KG1 (cell line): ENCODE measurements at places on chromosomes 3 and 15.

GRCh38 chr15:61906961-61907752 lies 153.1 kb downstream of the VPS13C start:
- DNase-seq, result no peak

- DNase-seq, result no peak
Observed at GRCh38 chr3:52193065-52193464, 4.9 kb upstream of the ALAS1 start.

- no peak for DNase-seq
Observed at GRCh38 chr3:134326760-134327593, 47.3 kb downstream of the AMOTL2 start.

GRCh38 chr3:17300441-17300840 lies 415.7 kb downstream of the PLCL2 start:
- no peak for DNase-seq

DNA sequence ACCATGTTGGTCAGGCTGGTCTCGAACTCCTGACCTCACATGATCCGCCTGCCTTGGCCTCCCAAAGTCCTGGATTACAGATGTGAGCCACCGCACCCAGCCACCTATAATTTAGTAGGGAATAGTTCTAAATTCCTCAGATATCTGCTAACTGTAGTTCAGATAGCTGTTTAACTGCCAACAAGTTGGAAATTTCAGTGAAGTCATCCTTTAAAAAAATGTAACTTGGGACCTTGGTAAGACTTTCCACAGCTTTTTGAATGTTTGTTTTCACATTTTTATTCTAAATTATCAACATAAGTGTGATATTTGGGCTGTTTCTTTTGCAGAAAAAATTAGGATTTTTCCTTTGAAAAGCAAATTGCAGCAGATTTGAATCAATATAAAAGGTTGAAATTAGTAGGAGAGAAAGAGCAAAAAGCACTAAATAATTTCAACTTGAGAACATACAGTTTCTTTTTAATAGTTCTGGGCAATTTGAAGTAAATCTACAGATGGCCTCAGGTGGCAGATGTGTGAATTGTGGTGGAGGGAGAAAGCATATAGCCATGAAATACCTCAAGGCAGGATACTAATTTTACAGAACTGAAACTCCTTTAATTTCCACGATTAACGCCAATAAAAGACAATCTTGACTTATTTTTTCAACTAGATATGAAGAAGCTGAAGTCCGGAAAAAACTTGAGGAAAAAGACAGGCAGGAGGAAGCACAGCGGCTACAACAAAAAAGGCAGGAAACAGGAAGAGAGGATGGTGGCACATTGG lies 34.3 kb downstream of the USP8 start:
- no peak for DNase-seq

- DNase-seq, result no peak
Observed at GRCh38 chr3:133578548-133579191, 5.2 kb downstream of the CDV3 start.

GRCh38 chr15:94026458-94027304 lies 204.7 kb upstream of the MCTP2 start:
- DNase-seq, result no peak

- DNase-seq, result no peak
Observed at GRCh38 chr3:116947148-116947547, 237.6 kb downstream of the TUSC7 start.

GRCh38 chr3:186406669-186407635 lies 44.9 kb upstream of the DGKG start:
- DNase-seq, result no peak

- no peak for DNase-seq
Observed at GRCh38 chr15:55035749-55036148, 161.0 kb downstream of the RSL24D1 start.

DNA sequence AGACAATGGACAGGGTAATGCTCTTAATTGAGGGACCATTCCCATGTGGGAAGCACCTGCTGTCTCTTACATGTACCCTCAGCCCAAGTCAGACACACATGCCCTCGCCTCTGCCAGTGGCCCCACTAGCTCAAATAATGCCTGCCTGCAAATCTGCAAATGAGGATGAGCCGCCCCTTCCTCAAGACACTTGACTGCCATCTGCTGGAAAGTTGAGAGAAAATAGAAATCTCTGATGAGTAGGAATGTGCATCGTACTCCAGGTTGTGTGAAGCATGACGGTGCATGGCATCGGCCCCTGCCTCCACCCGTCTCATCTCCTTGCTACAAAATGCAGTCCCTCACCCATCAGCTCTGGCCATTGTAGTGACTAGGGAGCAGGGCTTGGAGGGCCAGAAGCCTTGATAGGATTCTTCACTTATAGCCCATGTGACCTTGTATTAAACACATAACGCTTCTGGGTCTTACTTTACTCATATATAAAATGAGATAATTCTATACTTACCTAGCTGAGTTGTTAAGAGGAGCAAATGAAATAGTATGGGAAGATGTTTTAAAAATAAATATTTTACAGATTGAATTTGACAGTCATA lies 6.3 kb upstream of the SCN5A start:
- no peak for DNase-seq

GRCh38 chr3:71902258-71903111 lies 117.5 kb upstream of the PROK2 start:
- no peak for DNase-seq

- no peak for DNase-seq
Observed at GRCh38 chr15:31268911-31269784, 57.5 kb upstream of the KLF13 start.

DNA sequence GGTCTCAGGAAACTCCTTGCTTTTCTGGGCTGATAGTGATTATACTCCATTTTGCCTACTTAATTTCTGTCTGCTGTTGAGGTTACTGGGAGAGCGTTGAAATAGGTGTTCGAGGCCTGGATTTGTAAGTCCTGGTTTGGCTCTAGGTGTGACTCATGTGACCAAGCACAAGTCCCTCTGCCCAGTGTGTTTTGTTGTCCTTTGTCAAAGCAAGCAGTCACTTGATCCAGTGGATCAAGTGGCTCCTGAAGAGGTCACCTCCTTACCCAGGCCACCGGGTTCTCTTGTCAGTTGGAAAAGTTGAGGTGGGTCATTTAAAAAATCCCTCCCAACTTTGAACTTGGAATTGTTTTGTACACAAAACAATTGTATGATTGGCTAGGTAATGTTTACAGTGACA lies 70.0 kb downstream of the LPP start:
- DNase-seq, result no peak

DNA sequence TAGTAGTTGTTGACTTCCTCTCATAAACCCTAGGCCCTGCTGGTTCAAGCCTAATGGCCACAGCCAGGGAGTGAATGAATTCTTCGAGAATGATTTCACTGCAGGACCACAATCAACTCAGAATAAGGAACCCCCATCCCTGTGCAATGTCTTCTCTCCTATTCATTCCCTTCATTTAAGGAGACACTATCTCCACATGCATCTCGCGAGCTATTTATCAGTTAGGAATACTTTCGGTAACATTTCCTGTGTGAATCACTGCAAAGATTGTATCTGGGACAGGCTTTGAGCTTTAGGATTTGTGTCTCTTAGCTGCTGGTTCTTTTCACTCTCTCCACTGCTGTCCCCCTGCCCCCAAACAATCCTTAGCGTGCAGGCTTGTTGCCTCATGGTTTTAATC lies 94.4 kb downstream of the MYLK start:
- DNase-seq, result no peak

- DNase-seq, result no peak
Observed at GRCh38 chr15:75451202-75451673, 252 bp downstream of the SIN3A start.

DNA sequence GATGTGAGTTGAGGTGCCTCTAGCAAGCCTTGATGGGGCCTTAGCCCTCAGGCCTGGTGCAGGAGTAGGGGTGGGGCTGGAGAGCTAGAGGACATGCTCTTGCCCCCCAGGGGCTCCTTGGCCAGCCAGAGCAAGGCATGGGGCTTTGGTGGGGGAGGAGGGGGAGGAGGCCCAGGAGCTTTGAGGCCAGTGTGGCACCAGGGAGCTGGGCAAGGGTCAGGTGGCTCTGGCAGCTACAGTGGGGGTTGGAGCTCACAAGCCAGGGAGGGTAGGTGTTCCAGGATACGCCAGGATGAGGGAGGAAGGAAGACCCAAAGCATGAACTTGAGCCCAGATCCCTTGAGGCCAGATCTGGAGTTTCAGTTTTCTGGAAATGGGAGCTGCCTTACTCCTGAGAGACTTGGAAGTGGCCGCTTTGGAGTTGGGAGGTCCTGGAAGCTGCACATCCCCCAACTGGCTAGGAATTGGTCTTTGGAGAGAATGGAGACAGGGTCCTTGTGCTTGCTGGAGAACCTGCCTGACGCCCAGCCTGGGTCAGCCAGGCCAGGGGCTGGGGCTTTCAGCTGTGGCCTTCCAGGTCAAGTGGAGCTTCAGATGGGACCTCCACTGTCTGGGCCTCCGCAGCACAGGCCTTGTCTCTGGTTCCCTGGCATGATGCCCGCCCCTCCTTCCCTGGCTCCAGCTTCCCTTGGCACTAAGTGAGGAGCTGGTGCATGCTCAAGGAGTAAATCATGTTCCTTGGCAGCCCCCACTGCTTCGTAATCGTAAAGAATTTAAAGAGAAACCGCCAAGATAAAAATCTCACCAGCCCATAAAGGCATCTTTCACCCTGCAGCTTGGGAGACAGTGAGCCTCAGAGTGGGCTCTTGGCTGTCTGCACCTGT lies 8.7 kb downstream of the SEMA3F start:
- DNase-seq, result no peak

GRCh38 chr3:44252332-44252959 lies 10.8 kb downstream of the TOPAZ1 start:
- DNase-seq, result no peak

GRCh38 chr3:193052354-193053045 lies 134.8 kb upstream of the MB21D2 start:
- no peak for DNase-seq

DNA sequence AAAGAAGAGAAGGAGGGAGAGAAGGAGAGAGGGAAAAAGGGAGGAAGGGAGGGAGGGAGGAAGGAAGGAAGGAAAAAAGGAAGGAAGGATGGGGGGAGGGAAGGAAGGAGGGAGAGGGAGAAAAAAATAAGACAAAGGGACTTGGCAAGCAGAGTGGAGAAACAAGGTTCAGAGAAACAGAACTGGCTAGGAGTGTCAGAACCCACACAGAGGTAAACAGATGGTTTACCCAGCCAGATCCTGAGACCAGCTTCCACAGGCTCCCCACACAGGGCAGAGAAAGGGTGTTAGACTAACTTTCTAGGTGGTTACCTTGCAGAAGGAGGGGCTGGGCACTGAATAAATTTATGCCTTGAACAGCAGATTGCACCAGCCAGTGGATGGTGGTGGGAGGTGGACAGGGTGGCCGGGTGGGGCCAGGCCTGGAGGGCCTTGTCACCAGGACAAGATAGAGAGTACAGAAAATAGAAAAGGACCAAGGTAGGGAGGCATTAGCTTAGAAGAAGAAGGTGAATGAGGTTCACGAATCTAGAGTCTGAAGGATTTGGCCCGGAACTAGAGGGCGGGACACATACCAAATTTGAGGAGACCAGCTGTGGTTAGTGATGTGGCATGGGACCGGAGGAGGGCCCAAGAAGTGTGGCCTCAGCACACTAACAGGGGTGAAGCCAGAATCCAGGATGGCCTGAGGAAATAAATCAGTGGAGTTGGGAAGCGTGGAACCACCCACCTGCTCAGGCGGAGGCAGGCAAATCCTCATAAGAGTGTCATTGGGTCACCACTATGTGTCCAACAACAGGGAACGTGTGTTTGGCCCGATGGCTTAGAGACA lies 1.2 kb upstream of the TM4SF1 start:
- no peak for DNase-seq

- DNase-seq, result no peak
Observed at GRCh38 chr3:28376424-28376823, 27.8 kb upstream of the AZI2 start.

DNA sequence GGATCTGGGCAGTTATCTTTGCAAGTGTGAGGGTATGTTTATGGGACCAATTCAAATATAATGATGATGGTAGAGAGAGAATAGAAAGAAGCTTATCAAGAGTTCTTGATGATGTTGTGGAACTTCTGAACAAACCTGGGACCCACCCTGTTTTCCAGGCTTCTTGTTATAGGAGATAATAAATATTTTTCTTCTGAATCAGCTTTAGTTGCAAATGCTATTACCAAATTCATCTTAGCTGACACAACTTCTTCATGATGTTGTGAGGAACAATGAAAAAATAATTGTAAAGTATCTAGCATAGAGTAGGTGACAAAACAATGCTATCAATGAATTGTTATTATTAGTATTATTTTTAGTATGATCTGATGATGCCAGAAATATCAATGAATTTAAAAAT lies 43.5 kb upstream of the PTX3 start:
- no peak for DNase-seq

DNA sequence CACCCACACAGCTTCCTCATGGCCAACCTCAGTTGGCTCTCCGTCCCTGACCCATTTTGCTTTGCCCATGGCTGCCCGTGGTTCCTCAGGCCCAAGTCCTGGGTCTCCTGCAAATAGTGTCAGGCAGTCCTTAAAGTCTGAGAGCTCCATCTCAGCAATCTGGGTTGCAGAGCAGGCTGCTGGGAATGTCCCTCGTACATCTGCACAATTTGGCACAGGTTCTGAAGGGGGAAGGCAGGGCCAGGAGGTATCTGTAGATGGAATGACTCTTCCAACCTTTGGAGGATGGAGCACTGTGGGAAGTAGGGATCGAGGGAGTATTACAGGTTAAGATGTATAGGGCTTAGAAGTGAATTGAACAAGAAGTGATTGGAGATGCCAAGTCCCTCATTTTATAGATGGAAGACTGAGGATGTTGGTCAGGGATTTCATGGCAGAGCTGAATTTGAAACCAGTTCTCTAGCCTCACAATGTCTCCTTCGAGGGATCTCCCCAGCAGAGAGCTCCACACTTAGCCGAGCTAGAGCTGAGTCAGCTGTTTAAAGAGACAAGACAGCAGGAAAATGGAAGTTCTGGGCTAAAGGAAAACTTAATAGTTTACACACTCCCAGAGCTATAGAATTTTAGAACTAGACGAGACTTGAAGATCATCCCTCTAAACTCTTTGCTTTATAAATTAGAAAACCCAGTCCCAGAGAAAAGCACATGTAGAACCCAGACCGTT lies 9.2 kb downstream of the CKMT1A start:
- no peak for DNase-seq

DNA sequence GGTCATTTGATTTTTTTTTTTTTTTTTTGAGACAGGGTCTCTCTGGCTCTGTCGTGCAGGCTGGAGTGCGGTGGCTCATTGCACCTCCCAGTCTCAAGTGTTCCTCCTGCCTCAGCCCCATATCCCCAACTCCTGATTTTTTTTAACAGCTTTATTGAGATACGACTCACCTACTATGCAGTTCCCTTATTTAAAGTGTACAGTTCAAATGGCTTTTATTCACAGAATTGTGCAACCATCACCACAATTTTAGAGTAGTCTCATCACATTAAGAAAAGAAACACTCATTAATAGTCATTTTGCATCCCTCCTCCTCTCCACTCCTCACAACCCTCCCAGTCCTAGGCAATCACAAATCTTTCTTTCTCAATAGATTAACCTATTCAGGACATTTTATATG lies 1.9 kb upstream of the TRA2B start:
- no peak for DNase-seq

- no peak for DNase-seq
Observed at GRCh38 chr3:4665197-4665596, 172.0 kb downstream of the ITPR1 start.

DNA sequence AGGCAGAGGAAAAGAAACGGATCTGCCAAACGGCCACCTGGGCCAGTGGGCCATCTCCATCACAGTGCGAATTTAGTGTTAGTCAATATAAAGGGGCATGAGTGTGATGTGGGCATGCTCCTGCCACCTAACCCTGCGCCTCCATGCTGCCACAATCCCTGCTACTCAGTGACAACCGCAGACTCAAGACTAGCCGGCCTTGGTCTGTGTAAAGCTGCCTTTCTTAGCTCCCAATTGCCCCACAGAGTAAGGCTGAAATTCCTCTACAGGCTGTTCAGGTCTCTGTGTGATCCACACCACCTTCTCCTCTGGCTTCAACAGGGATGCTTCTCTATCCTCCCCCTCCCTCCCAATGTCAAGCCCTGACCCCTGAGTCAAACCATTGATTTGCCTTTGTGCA lies 269.7 kb downstream of the XXYLT1 start:
- DNase-seq, result no peak
